Stimulated activated CD4-positive, alpha-beta T cell treated with anti-CD3 and anti-CD28 coated beads, Interleukin-12 subunit alpha, Interleukin-12 subunit beta, amount 100 ng/mL, for 24 hours (primary cell): ENCODE measurements at places on chromosomes 7 and 10.

DNA sequence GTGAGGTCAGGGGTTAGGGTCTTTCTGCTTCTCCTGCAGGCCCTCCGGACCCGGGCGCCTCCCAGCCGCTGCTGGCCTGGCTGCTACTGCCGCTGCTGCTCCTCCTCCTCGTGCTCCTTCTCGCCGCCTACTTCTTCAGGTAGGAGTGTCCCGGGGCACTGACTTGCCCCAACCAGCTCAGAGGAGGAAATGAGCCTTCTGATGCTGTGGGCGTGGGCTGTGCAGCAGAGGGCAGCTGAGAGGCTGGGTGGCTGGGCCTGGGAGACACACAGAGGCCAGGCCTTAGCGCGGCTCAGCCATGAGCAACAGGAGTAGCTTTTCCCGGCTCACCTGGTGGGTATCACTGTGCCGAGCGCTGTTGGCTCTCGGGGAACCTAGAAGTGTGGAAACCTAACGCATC lies 78.9 kb downstream of the MKI67 start:
- peak; percentile 66 for DNase-seq

- no peak for DNase-seq
These were observed 55.3 kb downstream of the RASGEF1A start for GRCh38 chr10:43211431-43212042.

- DNase-seq, result no peak
These were observed 16.0 kb downstream of the UBE2D1 start for GRCh38 chr10:58350619-58351323.

GRCh38 chr7:1981201-1981877 lies 251.4 kb downstream of the MAD1L1 start:
- no peak for DNase-seq

GRCh38 chr7:150966002-150966401 lies 12.1 kb downstream of the KCNH2 start:
- no peak for DNase-seq

DNA sequence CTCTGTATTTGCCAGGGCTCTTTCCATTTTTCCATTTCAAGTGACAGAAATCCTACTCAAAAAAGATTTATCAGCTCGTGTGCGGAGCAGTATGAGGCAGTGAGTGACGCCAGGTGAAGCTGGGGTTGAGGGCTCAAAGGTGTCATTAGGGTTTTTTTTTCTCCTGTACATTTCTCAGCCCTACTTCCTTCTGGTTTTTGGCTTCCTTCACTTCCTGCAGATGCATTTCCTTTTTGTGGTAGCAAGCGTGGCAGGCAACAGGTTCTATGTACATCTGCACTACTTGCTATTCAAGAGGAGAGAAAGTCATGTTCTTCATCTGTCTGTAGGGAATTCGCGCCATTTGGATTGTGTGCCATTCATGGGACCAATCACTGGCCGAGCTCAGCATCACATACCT lies 52.8 kb upstream of the AOAH start:
- DNase-seq, result no peak

- DNase-seq, result no peak
These were observed 65.1 kb upstream of the PHF14 start for GRCh38 chr7:10908600-10908999.

- DNase-seq, result no peak
These were observed 52.0 kb upstream of the FIGNL1 start for GRCh38 chr7:50502001-50502684.

- no peak for DNase-seq
These were observed 362.5 kb upstream of the PCDH15 start for GRCh38 chr10:55163388-55163979.
